ENCODE measurements at places on chromosomes 12 and 14.

GRCh38 chr12:4819654-4820053, 90.1 kb upstream of the KCNA1 start:
- peak; percentile 20 for DNase-seq

DNA sequence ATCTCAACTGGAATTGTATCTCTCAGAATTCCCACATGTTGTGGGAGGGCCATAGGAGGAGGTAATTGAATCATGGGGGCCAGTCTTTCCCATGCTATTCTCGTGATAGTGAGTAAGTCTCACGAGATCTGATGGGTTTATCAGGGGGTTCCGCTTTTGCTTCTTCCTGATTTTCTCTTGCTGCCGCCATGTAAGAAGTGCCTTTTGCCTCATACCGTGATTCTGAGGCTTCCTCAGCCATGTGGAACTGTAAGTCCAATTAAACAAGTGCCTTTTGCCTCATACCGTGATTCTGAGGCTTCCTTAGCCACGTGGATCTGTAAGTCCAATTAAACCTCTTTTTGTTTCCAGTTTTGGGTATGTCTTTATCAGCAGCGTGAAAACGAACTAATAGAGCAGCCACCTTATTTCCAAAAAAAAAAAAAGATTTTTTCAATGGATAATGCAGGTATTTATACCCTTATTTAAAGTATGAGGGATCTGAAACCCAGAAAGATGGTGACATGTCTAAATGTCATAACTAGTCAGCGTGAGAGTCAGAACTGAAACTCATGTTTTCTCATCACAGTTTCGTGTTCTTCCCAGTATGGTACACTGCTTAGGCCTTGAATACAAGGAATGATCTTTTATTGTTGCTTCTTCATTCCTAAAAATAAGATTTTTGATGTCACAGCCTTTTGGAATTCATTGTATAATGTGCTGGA, 89.6 kb downstream of the ERC1 start:
- DNase-seq = no peak

- no peak for DNase-seq
These were observed 348.0 kb upstream of the SOX5 start for GRCh38 chr12:24297516-24297915.

DNA sequence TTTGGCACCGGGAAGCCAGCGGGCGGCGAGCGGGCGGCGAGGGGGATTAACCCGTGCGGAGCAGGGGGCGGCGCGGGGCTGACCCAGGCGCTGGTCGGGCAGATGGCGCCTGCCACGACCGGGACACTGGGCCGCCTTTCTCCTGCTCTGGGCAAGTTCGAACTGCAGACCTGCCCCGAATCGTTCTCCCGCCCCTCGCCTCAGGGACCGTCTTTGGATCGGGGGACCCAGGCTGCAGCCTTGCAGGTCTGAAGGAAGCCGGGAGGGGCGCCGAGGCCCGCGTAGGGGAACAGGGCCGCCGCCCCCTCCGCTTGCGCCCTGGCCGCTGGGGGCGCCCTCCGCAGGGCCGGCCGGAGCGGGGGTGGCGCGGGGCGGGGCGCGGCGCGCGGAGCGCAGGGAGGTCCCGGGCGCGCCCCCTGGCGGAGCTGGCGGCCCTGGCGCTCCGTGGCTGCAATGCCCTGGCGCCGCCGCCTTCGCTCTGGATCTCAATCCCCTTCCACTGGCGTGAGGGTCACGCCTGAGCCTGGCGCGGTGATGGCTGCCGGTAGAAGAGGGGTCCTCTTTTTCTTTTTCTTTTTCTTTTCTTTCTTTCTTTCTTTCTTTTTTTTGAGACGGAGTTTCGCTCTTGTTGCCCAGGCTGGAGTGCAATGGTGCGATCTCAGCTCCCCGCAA, 449 bp upstream of the LTBP2 start:
- DNase-seq = no peak

GRCh38 chr14:80627745-80628144, 313.8 kb downstream of the CEP128 start:
- no peak for DNase-seq

Measured in AG09309 (cell line).